Right cardiac atrium (tissue), 5 donors: ENCODE measurements at places on chromosomes 6 and 20. TPM values are rescaled to one million over a fixed set of nuclear protein-coding genes. Genes with fewer than 3 reads are reported as not detected.

TMC2 gene
- not detected for total RNA-seq

TRIM31 gene
- total RNA-seq: not detected

ZNF165 gene
- 0.28 TPM for total RNA-seq

SPTLC3 gene
- total RNA-seq: 16.9 TPM

PRR18 gene
- not detected for total RNA-seq

SUMO4 gene
- total RNA-seq: 0.78 TPM

QKI gene
- total RNA-seq: 415 TPM

SLC52A3 gene
- 0.48 TPM for total RNA-seq

RUNX2 gene
- total RNA-seq: 0.26 TPM

ARMC12 gene
- total RNA-seq: not detected

TMEM14A gene
- total RNA-seq: 8.7 TPM

SCAND1 gene
- 44.6 TPM for total RNA-seq

CTCFL gene
- not detected for total RNA-seq

COL12A1 gene
- 8.1 TPM for total RNA-seq
